ENCODE measurements at places on chromosomes 11 and 22. TPM values are rescaled to one million over a fixed set of nuclear protein-coding genes. Genes with fewer than 3 reads are reported as not detected.

KRTAP5-8 gene
- total RNA-seq: not detected

P2RX6 gene
- 0.20 TPM for total RNA-seq

PTPRCAP gene
- total RNA-seq: 1.4 TPM

IFTAP gene
- 13.8 TPM for total RNA-seq

HSPB2 gene
- total RNA-seq: not detected

YPEL4 gene
- 0.32 TPM for total RNA-seq

SLC22A6 gene
- not detected for total RNA-seq

NRIP3 gene
- total RNA-seq: 0.15 TPM

APOA1 gene
- 2.0 TPM for total RNA-seq

NXPE1 gene
- not detected for total RNA-seq

ANAPC15 gene
- total RNA-seq: 65.6 TPM

SHANK2 gene
- total RNA-seq: 16.9 TPM

SCN4B gene
- total RNA-seq: 0.32 TPM

OR52B4 gene
- total RNA-seq: not detected

C2CD2L gene
- total RNA-seq: 12.4 TPM

FAM181B gene
- not detected for total RNA-seq

APOBEC3G gene
- 0.71 TPM for total RNA-seq

RCOR2 gene
- 10.8 TPM for total RNA-seq

LMO2 gene
- total RNA-seq: 2.8 TPM

MS4A6A gene
- total RNA-seq: 0.52 TPM

H19 gene
- 10.5 TPM for total RNA-seq

HEPACAM gene
- total RNA-seq: not detected

OR9I1 gene
- not detected for total RNA-seq

PATE4 gene
- total RNA-seq: not detected

TMEM86A gene
- total RNA-seq: 2.0 TPM

OR8G5 gene
- total RNA-seq: not detected

SLC5A1 gene
- total RNA-seq: 0.32 TPM

DKK3 gene
- 0.49 TPM for total RNA-seq

SAA1 gene
- 8.6 TPM for total RNA-seq

SDHAF2 gene
- 34.0 TPM for total RNA-seq

APOBEC3H gene
- 1.8 TPM for total RNA-seq

CSNK2A3 gene
- total RNA-seq: 2.0 TPM

SHANK3 gene
- 16.0 TPM for total RNA-seq

OR9Q1 gene
- not detected for total RNA-seq

EXPH5 gene
- 18.3 TPM for total RNA-seq

NELL1 gene
- total RNA-seq: not detected

ZNF280A gene
- total RNA-seq: 0.81 TPM

UBQLN3 gene
- not detected for total RNA-seq

SPI1 gene
- total RNA-seq: 0.32 TPM

SLC22A8 gene
- not detected for total RNA-seq

GLYAT gene
- total RNA-seq: not detected

CASP12 gene
- total RNA-seq: not detected

BTG4 gene
- total RNA-seq: not detected

BRSK2 gene
- 14.0 TPM for total RNA-seq

CCDC87 gene
- 0.39 TPM for total RNA-seq

DCHS1 gene
- total RNA-seq: 0.30 TPM

LIF gene
- total RNA-seq: 75.4 TPM

MIAT gene
- 0.54 TPM for total RNA-seq

TREH gene
- 0.15 TPM for total RNA-seq

HORMAD2 gene
- not detected for total RNA-seq

ISX gene
- total RNA-seq: not detected

SYNGR1 gene
- 20.7 TPM for total RNA-seq
